ENCODE measurements at places on chromosomes 11 and 22. TPM values are rescaled to one million over a fixed set of nuclear protein-coding genes. Genes with fewer than 3 reads are reported as not detected.

The APOBEC3H gene
- 0.32 TPM for total RNA-seq

DNA sequence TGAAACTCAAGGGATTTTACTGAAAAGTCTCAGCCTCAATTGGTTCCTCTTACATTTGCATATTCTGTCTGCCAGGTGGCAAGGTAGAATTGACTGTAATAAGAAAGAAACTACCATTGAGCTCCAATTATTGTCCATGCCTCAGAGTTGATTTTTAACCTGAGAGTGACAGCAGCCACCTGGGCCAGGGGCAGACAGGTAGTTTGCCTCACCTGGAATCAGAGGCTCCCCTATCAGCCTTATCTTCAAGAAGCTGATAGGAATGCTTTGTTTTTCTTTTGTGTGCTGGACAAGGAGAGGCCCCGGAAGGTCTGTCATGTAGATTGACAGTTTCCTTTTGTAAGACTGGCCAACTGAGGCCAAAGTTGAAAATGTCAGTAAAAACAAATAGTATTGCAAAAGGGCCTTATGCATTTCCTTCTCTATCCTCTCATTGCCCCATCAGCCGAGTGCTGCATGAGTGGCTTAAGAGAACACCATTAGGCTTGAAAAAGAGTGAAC, 34.1 kb downstream of the CD44 start:
- DNase-seq: no peak

DNA sequence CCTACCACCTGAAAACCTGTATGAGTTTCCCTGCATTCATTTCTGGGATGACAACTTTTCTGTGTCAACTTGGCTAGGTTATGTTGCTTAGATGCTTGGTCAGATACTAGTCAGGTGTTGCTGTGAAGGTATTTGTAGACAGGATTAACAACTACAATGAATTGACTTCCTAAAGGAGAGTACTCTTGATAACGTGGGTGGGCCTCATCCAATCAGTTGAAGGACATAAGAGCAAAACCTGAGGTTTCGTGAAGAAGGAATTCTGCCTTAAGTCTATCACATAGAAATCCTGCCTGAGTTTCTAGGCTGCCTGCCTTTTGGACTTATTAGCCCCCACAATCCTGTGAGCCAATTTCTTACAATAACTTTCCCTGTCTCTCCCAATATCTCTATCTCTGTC, 81.2 kb upstream of the TBCEL start:
- DNase-seq: no peak

DNA sequence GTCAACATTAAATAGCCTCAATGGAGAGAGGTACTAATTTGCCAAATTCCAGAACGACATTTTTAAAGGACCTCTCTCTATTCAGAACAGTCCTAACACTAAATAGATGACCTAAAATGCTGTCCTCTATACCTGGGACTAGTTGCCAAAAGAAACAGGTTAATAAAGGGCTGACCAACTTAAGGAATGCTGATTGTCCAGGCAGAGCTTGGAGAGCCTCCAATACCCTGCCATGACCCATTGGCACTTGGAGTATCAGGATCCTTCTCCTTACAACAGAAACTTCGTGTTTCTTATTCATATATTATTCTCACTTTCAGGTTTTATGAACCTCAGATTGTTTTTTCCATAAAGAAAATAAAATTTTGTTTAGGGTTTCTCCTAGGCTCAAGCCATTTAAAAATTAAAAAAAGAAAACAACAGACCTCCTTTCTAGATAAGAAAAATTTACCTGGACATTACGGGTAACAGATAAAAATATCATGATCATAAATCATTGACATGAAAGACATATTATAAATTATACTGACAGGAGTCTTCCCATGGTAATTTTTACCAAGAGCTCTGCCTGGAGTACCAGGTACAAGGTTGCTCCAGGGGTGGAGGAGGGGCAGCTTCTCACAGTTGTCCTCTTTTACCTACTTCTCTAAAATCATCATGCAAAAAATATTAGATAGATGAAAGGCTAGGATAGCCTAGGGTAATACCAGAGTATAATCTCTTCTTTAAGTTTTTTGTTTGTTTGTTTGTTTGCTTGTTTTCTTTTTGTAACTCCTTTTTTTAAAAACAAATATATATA, 2.0 kb downstream of the LRRC4C start:
- DNase-seq: no peak

DNA sequence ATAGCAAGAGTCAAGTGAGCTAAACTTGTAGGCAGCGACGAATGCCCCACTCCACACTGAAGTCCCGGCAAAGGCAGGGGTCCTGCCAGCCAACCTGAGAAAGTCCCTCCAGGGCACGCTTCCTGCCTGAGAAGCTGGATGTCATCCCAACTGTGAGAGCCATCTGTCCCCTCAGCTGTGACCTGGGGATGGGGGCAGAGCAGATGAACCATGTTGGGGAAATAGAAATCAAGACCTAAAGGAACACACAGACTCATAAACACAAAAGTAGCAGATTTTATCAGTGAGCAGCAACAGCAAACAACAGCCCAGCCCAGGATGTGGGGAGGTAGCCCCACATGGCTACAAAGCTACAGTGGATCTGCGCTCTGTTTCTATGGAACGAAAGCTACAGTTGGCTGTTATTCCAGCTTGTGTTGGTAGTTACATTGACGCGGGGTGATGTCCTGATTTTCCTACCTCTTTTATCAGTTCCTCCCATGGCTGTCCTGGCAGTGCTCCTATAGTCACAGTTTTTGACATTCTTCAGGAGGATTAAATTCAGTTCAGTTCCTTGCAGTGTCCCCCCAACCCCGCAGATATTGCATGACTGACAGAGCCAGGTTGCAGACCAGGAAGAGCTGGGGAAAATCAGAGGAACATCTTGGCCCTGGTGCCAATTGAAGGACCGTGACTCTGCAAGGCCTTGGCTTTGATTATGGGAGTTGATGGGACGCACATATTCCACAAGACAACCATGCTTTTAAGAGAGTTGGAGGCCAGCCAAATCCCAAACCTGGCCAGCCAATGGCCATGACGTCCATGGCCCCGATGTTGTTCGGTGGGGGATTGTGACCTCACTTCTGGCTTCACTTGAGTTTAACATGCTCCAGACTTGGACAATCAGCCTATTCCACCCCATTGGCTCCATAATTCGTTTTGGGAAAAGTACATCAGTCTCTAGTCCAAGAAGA, 14.6 kb downstream of the MRGPRD start:
- peak; percentile 9 for DNase-seq

- DNase-seq: no peak
These were observed 2.6 kb downstream of the SPATA19 start for GRCh38 chr11:133842730-133843129.

DNA sequence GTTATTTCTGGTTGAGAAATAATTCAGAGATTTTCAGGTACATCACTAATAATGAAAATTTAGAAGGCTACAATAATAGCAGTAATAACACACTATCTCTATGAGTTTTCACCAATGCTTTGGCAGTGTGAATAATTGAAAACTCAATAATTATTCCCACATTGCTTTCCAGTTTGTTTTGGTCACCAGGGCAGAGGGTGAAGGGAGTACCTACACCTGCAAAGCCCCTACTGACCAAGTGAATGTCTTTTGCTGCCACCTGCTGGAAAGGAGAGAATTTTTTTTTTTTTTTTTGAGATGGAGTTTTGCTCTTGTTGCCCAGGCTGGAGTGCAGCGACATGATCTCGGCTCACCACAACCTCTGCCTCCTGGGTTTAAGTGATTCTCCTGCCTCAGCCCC, 3.2 kb downstream of the NELL1 start:
- no peak for DNase-seq

The HOATZ gene
- not detected for total RNA-seq

DNA sequence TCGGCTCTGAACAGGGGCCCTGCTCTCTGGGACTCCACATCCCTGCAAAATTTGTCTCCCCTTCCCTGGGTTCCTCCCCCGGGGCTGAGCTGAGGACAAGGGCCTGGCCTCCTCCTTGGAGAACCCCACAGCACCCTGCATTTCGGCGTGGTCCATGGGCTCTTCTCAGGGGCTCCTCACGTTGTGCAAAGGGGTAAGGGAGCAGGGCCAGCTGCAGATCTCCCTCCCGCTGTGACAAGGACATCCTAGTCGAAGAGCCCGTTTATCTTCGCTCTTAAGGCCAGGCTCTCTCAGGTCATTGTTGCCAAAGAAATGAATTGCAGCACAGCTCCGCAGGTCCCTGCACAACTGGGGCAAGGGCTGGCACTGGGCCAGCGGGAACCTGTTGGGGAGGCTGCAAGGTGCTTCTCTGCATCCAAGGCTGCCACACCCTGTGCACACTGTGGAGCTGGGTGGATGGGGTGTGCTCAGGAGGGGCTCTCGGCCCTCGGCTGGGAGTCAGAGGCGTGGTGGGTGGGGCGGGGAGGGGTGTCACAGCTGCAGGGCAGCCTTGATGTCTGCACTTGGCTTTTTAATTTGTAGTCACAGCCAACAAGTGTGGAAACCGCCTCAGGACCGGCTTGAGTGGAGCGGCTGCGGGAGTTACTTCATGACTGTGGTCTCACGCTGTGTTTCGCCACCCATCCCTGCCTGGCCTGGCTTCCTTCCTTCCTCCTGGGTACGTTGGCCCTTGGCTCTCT, 26.6 kb upstream of the SEPTIN5 start:
- DNase-seq: no peak

GRCh38 chr22:30763815-30764673, 69.4 kb downstream of the OSBP2 start:
- peak; percentile 82 for DNase-seq

GRCh38 chr11:102110761-102111010, 439 bp downstream of the YAP1 start:
- DNase-seq: no peak

- DNase-seq: no peak
These were observed 950.9 kb upstream of the CNTN5 start for GRCh38 chr11:98069861-98070260.

DNA sequence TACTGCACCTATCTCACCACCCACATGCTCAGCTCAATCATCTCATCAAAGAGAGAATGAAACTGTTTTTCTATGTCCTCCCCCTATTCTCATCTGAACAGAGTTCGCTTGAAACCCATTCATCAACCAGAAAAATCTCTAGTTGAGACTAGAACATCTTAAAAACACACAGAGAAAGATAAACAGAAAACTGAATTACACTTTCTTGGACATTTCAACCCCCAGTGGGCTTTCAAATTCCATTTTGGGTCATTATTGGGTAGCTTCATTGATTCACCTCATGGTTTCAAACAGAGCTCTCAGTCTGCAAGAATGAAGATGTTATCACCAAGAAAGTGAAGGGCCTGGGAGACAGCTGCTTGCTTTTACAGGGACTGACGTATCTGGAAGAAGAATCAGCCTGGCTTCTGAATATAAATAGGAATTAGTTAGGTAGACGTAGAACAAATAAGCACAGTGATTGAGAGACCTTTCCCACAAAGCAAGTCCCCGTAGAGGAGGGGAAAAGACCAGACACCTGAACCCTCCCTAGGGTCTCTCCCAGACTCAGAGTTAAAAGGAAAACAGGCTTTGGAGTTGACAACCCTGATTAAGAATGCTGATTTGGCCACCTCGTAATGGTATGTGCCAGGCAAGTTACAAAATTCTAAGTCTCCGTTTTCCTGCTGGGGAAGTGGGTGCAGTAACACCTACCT, 155.7 kb downstream of the BBOX1 start:
- DNase-seq: no peak

The C11orf87 gene
- total RNA-seq: 0.14 TPM

DNA sequence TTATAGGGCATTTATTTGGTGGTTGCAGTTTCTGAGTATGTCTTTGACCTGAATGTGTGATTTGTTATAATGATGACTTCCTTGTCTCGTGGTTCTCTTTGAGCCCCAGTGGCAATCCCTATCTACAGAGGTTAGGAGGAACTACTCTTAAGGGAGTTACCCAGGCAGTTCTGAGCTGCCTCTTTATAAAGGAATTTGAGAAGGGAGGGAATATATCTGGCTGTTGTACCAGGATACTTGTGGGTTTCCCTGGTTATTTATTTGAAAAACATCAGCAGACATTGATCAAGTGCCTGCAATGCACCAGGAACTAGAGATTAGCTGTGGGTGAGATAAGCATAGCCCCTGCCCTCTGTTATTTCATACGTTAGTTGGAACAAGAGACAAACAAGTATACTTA, 243.5 kb upstream of the ARHGAP20 start:
- no peak for DNase-seq

GRCh38 chr22:27419473-27419872, 382.1 kb downstream of the MN1 start:
- no peak for DNase-seq

- DNase-seq: no peak
These were observed 51.3 kb downstream of the FBLN1 start for GRCh38 chr22:45554040-45554406.

GRCh38 chr11:94558932-94559331, 8.2 kb upstream of the PIWIL4 start:
- no peak for DNase-seq

The CENPM gene
- 1.6 TPM for total RNA-seq

DNA sequence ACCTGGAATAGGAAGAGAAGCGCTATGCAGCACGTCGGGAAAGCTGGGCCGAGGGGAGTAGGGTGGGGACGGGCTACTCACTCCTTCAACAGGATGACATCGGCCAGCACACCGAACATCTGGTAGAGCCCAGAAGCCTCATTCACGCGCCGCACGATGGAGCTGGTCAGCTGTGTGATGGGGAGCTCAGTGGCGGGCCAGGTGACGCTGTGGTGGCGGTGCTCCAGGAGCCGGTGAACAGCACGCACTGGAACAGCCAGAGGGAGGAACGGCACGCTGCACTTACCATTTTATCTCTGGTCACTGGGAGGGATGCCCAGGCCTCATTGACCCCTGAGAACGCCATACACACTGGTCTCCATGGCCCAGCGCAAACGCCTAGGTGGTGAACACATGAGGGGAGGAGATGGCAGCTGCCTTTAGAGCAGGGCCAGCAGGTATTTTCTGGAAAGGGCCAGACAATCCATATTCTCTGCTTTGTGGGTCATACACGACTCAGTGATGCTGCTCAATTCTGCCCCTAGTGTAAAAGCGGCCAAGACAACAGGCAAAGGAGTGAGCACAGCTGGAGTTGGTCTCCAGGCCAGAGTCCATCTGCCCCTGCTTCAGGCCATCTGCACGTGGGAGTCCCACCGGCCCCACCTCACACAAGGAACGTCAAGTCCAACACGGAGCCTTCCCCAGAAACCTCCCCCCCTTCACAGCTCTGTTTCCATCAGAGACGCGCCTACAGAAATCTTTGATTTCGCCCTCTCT, 8.8 kb downstream of the FOXRED2 start:
- no peak for DNase-seq

The OR8A1 gene
- not detected for total RNA-seq

- no peak for DNase-seq
These were observed 90.1 kb downstream of the STK33 start for GRCh38 chr11:8503910-8504364.

GRCh38 chr11:113162592-113162962, 151.8 kb upstream of the TTC12 start:
- no peak for DNase-seq

Measured in adrenal gland (tissue), 19 donors.